Sigmoid colon (tissue), 7 donors: ENCODE measurements at places on chromosomes 16 and 17. TPM values are rescaled to one million over a fixed set of nuclear protein-coding genes. Genes with fewer than 3 reads are reported as not detected.

DRC7 gene
- polyA plus RNA-seq, result not detected

RPL27 gene
- polyA plus RNA-seq, result 3,351 TPM

FZD2 gene
- polyA plus RNA-seq, result 0.60 TPM

NOD2 gene
- polyA plus RNA-seq, result 0.23 TPM

ZNF276 gene
- 9.9 TPM for polyA plus RNA-seq

PRAC2 gene
- polyA plus RNA-seq, result 20.3 TPM

SCARF1 gene
- 2.1 TPM for polyA plus RNA-seq

CDH11 gene
- polyA plus RNA-seq, result 4.6 TPM
